ENCODE measurements at places on chromosomes 7 and 10. TPM values are rescaled to one million over a fixed set of nuclear protein-coding genes. Genes with fewer than 3 reads are reported as not detected.

DNA sequence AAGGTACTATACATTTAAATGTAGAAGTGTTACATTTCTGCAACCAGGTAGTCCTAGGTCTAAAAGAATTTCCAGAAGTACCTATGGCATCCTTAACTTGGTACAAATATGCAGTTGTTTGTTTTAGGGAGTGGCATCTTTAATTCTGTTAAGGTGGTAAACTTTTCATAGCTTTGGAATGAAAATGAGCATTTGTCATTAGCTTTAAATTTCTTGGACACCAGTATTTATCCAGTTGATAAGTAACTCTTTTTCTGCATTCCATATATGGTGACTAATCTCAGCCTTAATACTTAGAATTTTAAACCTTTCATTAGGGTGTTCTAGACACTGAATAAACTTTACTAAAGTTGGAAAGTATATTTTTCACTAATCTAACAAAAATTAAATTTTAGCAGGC lies 10.8 kb downstream of the SLF2 start:
- DNase-seq: no peak

The UNC5B gene
- total RNA-seq: 0.03 TPM

The ORAI2 gene
- 51.9 TPM for total RNA-seq

GRCh38 chr10:31721096-31721495 lies 207.5 kb downstream of the ARHGAP12 start:
- no peak for DNase-seq

DNA sequence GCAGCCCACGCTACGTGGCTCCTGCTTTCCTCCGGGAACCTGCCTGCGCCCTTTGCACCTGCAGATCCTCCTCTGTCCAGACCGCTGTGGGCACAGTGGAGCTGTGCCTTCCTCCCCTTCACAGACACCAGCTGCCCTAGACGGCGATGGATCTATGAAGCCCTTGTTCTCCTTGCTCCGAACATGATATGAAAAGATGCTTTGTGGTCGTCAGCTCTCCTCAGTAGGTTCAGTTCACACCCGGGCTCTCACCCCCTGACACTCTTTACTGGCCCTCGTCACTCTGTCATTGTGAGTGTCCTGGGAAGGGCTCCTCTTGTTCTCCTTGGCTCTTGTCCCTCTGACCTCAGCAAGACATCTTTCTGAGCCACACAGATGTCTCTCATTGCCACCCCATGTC lies 4.2 kb downstream of the ZNF488 start:
- no peak for DNase-seq

GRCh38 chr10:27503498-27504006 lies 552 bp upstream of the RAB18 start:
- no peak for DNase-seq

The KCNK18 gene
- not detected for total RNA-seq

GRCh38 chr7:91194841-91195240 lies 69.4 kb upstream of the FZD1 start:
- DNase-seq: no peak

DNA sequence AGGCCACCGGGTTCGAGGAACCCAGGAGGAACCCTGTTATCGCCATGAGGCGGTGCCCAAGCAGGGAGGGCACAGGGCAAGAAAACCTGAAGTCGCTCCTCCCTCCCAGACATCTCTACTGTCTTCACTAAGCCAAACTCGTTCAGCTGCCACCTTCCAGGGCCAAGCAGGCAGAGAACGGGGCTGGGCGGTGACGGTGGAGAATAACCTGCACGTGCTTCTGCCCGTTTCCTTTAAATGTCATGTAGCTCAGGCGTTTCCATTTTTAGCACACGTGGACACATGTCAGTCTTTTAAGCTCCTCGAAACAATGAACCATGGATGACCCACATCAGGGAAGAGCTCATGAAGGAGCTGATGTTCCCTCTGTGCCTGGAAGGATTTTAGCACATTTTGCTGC lies 124.3 kb upstream of the KLF6 start:
- DNase-seq: no peak

GRCh38 chr7:137434946-137435345 lies 91.4 kb upstream of the PTN start:
- DNase-seq: no peak

- no peak for DNase-seq
Observed at GRCh38 chr7:122132341-122132740, 11.7 kb downstream of the AASS start.

DNA sequence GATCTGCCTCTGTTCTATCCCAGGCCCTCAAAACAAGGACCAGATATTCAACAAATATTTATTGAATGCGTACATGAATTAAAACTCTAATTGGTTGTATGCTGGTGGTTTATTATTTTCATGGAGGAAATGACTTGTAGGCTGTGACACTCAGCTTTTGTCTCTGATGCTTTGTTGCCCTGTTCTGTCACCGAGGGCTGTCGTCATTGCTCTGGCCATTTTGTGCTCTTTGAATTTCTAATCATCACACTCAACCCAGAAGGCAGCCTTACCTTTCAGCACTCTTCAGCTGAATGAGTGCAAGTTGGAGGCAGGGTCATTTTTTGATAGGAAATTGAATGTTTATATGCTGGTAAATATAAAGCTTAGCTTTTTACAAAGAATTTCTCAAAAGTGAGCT lies 14.5 kb downstream of the SRGN start:
- no peak for DNase-seq

GRCh38 chr10:3784510-3785250 lies at the start of gene KLF6:
KLF6 (minus strand) TSS chr10:3785209; CDS start chr10:3785014, 195 bp downstream.
- no peak for DNase-seq

DNA sequence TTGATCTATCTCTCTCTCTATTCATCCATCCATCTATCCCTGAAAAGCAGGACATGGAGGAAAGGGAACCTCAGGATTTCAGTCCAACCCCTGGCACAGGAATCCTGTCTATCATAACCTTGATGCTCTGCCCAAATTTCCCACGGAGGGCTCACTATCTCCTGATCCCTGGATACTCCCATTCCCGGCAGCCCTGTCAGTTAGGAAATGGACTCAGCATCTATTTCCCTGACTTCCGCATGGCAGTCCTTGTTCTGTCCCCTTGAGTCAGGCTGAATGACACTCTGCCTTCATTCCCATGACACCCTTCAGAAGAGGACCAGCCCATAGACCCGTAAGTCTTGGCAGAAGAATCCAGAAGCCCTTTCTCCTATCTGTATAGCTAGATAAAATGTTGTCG lies 77.7 kb downstream of the VWA2 start:
- DNase-seq: no peak

DNA sequence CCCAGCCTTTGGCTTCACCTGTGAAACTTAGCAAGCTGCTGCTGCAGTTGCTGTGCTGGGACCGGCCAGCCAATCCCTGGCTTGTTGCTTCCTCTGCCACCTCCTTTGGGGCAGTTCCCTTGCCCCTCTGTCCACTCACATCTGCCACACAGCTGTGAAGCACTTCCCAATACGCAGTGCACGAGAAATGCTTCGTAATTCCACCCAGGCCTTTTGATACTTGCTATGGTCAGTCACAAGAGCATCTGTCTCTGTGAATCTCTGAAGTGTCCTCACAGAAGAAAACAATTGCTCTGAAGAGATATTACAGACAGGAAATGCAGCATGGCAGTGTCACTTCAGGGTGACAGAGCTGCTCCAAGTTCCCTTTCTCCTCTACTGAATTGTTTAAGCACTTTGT lies 208.5 kb downstream of the PTEN start:
- no peak for DNase-seq

The GDF10 gene
- total RNA-seq: 0.11 TPM

DNA sequence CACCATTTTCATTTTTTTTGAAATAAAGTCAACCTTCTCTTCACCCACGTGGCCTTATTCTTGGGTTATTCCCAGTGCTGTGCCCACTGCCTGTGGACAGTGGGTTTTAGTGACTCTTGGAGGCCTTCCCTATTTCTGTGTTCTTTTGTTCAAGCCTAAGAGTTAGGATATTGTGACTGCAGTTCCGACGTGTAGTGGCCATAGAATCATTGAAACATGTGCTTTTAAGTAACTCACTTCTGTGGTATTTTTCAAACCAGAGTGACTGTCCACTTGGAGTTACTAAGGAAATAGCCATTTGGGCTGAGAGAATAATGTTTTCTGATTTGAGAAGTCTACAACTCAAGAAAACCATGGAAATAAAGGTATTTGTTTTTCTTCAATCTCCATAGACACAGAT lies 23.7 kb downstream of the TDRD1 start:
- DNase-seq: no peak

The GIMAP7 gene
- total RNA-seq: 212 TPM

DNA sequence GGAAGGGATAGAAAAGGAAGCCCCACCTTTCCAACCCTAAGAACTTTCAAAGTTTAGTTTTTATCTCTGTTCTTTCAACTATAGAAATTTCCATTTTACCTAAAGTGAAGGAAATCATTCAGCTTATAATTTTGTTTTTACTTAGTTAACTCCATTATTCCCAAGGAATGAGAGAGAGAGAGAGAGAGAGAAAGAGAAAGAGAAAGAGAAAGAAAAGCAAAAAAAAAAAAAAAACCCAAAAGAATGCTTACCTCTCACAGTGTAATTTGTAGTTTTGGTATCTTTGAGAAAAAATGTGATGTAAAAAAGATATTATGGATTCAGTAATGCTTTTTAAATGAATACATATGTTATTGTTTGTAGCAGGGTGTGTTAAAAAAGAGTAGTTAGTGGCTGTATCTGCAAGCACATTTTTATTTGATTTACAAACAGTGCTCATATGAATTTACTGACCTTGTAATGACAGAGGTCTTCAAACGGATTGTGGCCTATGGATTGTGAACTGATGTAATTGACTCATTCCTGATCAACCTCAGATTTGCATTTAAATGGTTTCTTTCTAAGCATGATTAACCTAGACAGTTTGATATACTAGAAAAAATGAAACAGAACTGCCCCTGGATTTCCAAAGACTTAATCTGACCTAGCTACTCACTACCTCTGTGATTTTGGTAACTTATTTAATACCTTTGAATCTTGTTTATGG lies 64.9 kb downstream of the LCOR start:
- DNase-seq: no peak

GRCh38 chr7:33044986-33045385 lies 17.6 kb downstream of the NT5C3A start:
- no peak for DNase-seq

DNA sequence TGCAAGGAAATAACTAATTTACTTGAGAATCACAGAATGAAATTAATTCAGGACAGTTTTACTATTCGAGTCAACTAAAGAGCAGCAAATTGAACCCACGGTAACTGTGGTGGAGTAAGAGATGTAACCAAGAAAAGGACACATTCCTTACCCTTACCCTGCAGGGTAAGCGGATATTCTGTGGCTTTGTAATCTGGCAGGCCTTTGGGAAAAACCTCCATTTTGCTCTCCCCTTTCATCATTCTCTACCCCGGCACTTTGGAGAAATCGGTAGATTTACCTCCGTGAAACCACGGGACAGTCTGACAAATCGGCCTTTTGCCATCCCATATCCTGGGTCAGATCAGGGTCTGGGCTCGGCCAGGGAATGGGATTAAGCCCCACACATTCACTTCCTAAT lies 18.4 kb downstream of the RCC1L start:
- no peak for DNase-seq

GRCh38 chr10:48811461-48811860 lies 126.8 kb downstream of the WDFY4 start:
- no peak for DNase-seq

The SLC26A5 gene
- total RNA-seq: 0.54 TPM

All from activated naive CD8-positive, alpha-beta T cell treated with anti-CD3 and anti-CD28 coated beads, Interleukin-2, amount 10 ng/mL, durations not matched to agents 7 days and 5 days (primary cell).